ENCODE measurements at places on chromosomes 1 and 21. TPM values are rescaled to one million over a fixed set of nuclear protein-coding genes. Genes with fewer than 3 reads are reported as not detected.
A peak's percentile ranks its signal among the peaks of the same experiment; 100 is the strongest.

FAM43B gene
- total RNA-seq, result not detected

GRCh38 chr1:85363092-85363491 is 86.7 kb upstream of the BCL10 start:
- DNase-seq, result no peak

- DNase-seq, result no peak
Measured at GRCh38 chr21:41560661-41561158, 52.8 kb upstream of the TMPRSS2 start.

DNA sequence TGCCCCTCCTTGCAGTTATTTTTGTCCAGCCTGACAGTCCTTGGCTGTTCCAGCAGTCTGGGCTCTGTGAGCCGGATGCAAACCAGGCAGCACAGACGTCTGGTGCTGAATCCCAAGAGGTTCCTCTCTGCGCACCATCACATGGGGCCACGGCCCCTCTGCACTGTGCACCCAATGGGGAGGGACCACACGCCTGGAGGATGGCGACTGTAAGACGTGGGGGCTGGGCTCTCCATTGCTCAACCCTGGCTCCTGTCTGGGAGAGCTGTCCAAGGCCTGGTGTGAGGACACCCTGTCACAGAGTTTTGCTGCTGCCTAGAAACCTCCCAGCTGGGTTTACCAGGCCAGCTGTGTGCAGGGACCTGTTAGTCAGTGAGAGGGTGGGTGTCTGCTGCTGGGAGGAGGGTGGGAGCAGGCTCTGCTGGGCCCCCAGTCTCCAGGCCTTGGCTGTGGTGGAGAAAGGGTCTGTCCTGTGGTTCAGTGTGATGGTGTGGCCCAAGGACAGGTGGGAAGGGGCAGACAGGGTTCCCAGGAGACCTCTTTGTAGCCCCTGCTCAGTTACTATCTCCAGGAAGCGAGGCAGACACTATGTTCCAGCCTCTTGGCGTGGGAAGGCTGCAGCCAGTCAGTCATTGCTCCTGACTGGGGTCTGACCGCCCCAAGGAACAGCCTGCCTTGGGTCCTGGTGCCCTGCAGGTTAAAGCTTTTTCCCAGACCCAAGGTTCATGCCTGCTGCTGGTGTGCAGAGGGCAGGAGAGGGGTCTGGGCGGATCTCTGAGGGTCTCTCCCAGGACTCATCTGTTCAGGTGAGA is 13.8 kb downstream of the HEYL start:
- DNase-seq, result no peak

DNA sequence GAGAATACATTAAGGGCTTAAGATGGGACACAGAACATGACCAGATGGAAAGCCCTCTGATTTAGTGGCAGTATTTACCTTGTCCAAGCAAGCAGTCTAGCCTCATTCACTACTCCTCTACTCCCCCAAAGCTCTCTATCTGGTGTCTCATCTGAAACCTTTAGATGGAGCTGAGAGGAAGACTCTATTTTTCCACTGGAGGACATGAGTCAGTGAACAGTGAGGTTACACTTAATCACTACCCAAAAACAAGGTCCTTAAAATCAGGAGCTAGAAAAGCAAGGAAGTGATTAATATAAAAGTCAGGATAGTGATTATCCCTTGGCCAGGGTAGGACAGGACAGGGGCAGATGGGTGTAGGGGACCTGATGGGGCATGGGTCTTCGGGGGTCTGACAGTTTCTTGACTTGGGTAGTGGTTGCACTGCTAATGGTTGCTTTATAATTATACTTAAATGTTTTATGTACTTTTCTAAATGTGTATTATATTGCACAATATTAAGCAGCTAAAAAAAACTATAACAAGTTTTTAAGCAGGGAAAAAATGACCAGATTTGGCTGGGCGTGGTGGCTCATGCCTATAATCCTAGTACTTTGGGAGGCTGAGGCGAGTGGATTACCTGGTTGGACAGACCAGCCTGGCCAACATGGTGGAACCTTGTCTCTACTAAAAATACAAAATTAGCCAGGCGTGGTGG is 3.0 kb downstream of the PTPN22 start:
- DNase-seq, result peak; percentile 66

DNA sequence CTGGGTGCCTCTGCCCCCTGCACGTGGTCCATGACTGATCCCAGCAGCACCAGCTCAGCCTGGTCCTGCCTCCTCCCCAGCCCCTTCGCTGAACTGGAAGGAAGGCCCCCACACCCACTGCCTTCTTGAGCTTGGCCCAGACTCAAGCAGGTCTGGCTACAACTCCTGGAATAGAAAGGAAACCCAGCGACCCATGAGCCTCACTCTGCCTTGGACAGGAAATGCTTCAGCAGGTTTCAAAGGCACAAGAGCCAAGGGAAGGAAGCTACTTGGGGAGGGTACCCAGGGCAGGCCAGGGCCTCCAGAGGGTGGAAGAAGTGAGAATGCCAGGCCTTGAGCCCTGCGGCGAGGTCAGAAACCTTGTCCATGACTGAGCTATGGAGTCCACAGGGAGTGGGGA is 35.9 kb upstream of the RD3 start:
- DNase-seq, result peak; percentile 55

- DNase-seq, result no peak
Measured at GRCh38 chr1:97904534-97904933, 16.3 kb downstream of the DPYD start.

- DNase-seq, result no peak
Measured at GRCh38 chr1:3821004-3821403, 24.7 kb upstream of the LRRC47 start.

All from lung microvascular endothelial cell (primary cell).